ENCODE measurements at places on chromosomes 2 and 18. TPM values are rescaled to one million over a fixed set of nuclear protein-coding genes. Genes with fewer than 3 reads are reported as not detected.

Gene ADCYAP1
- 0.55 TPM for total RNA-seq

Gene RGPD3
- total RNA-seq, result 0.42 TPM

Gene FZD7
- 7.8 TPM for total RNA-seq

GRCh38 chr2:118763797-118764196 lies 83.7 kb downstream of the EN1 start:
- DNase-seq, result no peak

- no peak for DNase-seq
Observed at GRCh38 chr2:241795021-241795999, 13.7 kb upstream of the NEU4 start.

DNA sequence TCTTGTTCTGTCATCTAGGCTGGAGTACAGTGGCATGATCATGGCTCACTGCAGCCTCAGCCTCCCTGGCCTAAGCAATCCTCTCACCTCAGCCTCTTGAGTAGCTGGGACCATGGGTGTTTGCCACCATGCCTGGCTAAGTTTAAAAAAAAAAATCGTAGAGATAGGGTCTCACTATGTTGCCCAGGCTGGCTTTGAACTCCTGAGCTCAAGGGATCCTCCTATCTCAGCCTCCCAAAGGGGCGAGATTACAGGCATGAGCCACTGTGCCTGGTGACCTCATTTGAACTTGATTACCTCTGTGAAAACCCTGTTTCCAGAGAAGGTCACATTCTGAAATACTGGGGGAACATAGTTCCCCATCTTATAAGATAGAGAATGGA lies 190.3 kb downstream of the NEDD4L start:
- no peak for DNase-seq

DNA sequence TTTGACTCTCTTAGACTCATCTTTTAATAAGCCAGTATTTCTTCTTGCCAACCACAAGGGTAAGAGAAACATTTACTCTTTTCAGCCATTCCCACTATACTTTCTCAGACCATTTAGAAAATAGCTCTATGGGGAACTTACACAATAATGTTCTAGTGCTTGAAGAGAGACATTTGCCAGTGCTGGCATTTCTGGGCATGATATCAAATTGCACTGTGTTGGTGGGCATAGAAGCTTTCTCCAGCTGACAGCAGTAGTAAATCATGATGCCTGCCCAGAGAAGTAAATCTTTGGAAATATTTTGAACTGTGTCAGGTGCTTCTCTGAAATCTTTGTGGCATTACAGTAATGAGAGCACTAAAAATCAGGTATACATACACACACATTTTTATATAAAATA lies 346.6 kb downstream of the CBLN2 start:
- DNase-seq, result no peak

Data from mesenteric fat pad (tissue), 1 donor.